ENCODE measurements at places on chromosomes 16 and 17. TPM values are rescaled to one million over a fixed set of nuclear protein-coding genes. Genes with fewer than 3 reads are reported as not detected.

The VEZF1 gene
- total RNA-seq = 37.7 TPM

GRCh38 chr17:36600465-36600864 lies 918 bp upstream of the MRM1 start:
- H3K27ac ChIP-seq = peak overlapping the region; percentile 70
- no peak for DNase-seq
- H3K36me3 ChIP-seq = peaks cover 5% of the 10 kb centered on the region

GRCh38 chr16:70646260-70647241 lies at the start of gene IL34:
IL34 (plus strand) TSS chr16:70646559; CDS start chr16:70646948, 389 bp downstream.
- H3K27ac ChIP-seq = no peak within 1 kb of the TSS
- H3K27me3 ChIP-seq = peaks cover 9% of the 10 kb centered on the region
- no peaks in the 10 kb centered on the region for H3K4me1 ChIP-seq
- DNase-seq = no peak
- no peak within 1 kb of the TSS for H3K4me3 ChIP-seq
- H3K36me3 ChIP-seq = no peaks in the 10 kb centered on the region

The KRTAP4-3 gene
- total RNA-seq = not detected

The PRSS8 gene
- total RNA-seq = not detected

GRCh38 chr16:68644715-68645493 lies at the start of gene CDH3:
CDH3 (plus strand) TSS chr16:68645310; CDS start chr16:68645380, 70 bp downstream.
- peak within 1 kb of the TSS; percentile 45 for H3K4me3 ChIP-seq
- no peak for DNase-seq
- H3K27ac ChIP-seq = no peak within 1 kb of the TSS
- H3K36me3 ChIP-seq = no peaks in the 10 kb centered on the region
- peaks cover 12% of the 10 kb centered on the region for H3K4me1 ChIP-seq
